Fibroblast of skin of right quadriceps (primary cell): ENCODE measurements at places on chromosomes 11 and 22.
A peak's percentile ranks its signal among the peaks of the same experiment; 100 is the strongest.

- no peak for DNase-seq
Observed at GRCh38 chr11:85423316-85423715, 203.8 kb downstream of the DLG2 start.

DNA sequence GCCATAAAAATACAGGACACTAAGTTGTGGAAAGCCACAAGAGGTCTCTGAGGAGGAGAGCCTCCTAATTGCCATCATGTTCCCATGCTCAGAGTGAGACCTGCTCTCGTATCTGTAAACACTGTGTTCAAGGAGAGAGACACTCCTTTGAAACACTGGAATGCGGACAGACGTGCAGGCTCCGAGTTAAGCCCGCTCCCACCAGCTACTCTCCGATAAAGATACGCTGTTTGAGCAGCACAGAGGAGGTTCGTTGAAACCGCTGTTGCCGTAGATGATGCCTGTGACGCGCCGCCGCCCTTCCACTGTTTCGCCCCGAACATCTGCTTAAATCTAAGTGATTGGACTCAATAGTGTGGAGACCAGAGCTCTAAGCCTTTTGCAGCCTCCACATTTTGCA, 25.1 kb downstream of the NUP50 start:
- DNase-seq = no peak

GRCh38 chr11:66593650-66594049, 665 bp downstream of the CCS start:
- no peak for DNase-seq

DNA sequence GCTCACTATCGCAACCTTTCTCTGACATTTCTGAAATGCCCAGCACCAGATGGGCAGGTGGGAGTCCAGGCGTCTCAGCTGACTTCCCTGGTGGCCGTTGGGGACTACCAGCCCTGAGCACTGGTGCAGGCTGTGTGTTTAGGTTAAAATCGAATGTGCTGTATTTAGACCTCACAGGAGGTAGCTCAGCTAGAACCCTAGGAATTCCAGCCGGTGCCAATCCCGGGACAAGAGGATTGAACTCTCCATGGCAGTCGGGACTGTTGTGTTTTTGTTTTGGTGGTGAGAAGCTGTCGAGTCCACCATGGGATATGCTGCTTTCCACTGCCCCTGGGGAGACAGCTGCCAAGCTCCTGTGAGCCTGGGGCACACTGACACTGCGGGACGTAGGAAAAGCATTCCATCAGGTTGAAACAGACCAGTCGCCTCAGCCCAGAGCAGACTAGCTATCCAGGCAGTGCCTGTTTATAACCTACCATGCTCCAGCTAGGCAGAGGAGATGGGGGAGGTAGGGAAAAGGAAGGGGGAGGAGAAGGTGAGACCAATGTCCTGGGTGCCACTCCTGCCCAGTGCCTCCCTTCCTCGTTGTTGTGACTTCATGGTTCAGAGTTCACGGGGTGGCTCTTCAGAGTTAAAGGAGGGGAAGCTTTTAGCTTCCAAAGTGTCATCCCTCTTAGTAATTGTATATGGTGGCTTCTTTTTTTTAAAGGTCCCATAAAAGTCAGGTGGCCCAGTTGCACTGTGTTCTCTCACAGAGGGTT, 53.0 kb downstream of the MICAL2 start:
- DNase-seq = peak; percentile 78

GRCh38 chr11:113725407-113725806, 19.3 kb upstream of the TMPRSS5 start:
- DNase-seq = no peak

DNA sequence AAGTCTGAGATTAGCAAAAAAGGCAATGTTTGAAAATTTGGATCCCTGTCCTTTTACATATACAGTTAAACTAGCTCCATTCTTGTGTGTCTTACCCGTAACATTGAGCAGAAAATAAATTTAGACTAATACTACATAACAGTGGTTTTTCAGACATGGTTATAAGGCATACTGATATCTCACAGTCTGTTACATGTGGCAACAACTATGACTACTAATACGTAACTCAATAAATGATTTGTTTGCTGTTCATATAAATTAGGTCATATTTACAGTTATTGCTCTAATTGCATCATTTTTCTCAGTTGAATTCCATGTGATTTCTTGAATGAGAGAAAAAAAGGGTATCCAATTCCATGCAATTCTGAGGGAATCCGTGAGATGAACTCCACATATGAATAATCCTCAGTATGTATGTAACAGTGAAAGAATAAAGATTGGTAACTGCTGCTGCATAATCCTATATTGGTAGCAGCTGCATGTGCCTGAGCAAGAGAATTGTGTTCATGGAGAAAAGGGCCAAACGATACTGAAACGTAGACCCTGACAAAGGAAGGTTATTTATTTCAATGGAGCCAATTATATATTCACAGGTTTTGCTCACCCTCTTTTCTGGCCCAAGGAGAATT, 390.9 kb upstream of the ARHGAP42 start:
- no peak for DNase-seq

GRCh38 chr11:69009441-69010211, 3.4 kb downstream of the MRGPRF start:
- no peak for DNase-seq

DNA sequence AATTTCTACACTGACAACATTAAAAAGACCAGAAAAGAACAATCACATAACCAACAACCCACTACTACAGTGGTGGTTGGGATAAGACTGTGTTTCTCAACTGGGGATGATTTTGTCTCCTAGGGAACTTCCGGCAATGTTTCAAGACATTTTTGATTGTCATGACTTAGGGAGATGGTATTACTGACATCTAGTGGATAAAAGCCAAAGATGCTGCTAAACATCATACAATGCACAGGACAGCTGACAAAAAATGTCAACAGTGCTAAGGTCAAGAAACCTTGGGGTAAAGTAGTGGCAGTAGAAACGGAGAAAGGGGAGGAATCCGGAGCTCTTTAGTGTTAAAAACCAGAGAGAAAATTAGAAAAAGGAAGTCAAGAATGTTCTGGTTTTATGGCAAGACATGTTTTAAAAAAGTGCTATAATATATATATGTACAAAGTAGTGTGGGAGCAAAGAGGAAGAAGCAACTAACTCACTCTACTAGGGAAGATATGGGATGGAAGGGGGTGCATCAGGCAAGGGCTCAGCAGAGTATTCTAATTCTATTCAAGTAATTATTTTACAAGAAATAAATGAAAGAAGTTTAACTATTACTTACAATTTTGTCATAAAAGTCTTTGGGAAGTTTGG, 37.2 kb downstream of the CKAP5 start:
- peak; percentile 40 for DNase-seq

DNA sequence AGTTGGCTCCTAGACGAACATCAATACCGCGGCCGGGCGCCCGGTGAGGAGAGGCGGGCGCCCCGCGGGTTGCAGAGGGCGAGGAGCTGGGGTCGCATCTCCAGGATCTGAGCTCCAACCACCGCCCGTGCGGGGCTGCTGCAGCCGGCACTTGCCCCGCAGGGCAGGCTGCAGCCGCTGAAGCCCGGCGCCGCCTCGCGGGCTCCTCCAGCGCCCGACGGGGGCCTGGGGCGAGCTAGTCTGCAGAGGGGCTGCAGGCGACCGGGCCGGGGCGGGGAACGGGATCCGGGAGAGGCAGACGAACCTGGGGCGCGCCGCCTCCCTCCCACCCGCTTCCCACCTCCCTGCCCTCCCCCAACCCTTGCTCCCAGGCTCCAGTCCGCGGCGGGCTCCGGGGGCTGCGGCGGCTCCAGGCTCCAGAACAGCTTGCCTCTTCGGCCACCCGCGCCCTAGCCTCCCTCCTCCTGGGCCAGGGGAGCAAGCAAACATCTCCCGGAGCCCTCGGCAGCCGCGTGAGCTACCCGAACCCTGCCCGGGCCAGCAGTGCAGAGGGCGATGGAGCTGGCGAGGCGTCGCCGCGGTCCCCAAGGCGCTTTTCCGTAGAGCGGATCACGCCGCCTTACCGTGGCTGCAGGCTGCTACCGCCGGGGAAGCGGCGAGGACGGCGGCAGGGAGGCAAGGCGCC, 802 bp downstream of the TENM4 start:
- DNase-seq = peak; percentile 38

DNA sequence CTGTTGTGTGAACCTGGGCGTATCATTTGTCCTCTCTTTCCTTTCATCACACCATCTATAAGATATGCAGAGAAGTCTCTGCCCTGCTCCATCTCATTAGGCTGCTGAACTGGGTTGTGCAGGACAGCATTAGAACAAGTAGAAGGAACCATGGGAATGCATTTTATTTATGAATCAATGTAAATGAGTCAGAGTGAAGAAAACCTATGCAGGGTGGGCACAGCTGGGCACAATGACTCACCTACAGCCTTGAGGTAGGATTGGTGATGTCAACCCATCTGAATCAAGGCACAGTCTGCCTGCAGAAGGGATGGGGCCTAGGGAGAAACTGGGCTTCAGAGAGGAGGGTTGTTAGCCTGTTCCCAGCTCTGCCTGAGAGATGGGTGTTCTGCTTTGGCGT, 123.4 kb downstream of the CSNK2A3 start:
- no peak for DNase-seq

DNA sequence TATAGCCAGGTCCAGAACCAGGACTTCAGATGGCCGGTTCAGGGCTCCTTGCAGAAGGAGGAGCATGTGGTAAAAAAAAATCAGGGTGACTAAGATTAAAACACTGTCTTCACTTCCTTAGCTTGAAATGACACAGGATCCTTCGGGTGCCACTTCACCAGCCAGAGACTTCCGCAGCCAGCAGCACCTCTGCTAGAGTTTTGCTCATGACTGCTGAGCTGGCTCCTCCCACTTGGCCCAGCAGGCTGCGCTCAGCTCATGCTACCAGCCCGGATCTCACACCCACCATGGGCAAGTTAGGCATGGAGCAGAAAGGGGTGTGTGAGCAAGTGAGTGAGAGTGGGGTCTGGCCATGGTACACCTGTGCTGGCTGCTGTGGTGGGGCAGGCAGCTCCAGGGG, 6.6 kb upstream of the MS4A18 start:
- no peak for DNase-seq

DNA sequence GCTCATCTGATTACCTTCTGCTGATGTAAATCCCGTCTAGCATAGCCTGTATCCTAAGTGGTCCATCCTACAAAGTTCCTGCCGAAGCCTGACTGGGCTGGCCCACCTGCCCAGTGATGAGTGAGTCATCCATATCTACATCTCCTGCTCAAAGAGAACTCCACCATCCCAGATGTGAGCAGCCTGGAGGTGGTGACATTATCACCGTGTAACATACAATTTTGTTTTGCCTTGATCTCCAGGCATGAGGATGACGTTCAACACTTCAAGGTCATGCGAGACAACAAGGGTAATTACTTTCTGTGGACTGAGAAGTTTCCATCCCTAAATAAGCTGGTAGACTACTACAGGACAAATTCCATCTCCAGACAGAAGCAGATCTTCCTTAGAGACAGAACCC, 5.6 kb downstream of the TMA7B start:
- DNase-seq = no peak

DNA sequence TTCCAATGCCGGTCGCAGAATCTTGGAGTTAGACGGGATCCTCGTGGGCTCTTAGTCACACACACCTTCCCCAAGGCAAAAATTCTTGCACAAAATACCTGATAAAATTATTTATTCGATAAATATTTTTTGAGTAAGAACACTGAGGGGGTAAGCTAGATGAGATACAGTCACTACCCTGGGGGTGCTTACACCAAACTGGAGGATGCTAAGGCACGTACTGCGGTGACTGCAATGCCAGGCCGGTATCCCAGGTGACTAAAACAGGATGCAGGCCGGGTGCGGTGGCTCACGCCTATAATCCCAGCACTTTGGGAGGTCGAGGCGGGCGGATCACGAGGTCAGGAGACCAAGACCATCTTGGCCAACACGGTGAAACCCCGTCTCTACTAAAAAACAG, 1.7 kb upstream of the MRTFA start:
- DNase-seq = no peak

DNA sequence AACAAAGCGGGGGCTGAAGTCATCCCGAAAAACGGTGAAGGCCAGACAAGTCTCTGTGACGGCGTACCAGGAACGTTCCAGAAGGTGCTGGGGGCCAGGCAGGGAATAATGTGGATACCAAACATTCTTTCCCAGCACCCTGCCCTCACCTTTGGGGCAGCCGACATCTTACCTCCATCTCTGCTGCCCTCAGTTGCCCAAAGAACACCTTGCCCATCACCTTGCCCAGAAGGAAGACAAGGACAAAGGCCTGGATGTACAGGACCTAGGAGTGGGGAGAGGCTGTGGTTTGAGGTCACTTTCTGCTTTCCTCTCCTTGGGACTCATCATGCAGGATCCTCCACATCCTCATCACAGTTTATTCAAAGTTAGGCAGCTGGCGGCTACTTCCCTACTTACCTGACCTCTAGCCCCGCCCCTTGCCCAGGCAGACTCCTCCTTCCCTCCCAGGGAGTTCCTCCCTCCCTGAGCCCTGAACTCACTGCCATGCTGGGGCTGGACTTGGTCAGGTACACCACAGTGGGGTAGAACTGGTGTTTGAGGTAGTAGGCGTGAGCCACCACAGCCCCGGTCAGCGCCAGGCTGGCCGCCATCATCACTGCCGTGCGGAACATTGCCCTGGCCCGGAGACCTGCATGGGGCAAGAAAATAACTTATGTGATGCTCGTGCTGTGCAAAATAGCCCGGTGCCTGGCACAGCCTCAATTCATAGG, 1.2 kb downstream of the SYVN1 start:
- no peak for DNase-seq

DNA sequence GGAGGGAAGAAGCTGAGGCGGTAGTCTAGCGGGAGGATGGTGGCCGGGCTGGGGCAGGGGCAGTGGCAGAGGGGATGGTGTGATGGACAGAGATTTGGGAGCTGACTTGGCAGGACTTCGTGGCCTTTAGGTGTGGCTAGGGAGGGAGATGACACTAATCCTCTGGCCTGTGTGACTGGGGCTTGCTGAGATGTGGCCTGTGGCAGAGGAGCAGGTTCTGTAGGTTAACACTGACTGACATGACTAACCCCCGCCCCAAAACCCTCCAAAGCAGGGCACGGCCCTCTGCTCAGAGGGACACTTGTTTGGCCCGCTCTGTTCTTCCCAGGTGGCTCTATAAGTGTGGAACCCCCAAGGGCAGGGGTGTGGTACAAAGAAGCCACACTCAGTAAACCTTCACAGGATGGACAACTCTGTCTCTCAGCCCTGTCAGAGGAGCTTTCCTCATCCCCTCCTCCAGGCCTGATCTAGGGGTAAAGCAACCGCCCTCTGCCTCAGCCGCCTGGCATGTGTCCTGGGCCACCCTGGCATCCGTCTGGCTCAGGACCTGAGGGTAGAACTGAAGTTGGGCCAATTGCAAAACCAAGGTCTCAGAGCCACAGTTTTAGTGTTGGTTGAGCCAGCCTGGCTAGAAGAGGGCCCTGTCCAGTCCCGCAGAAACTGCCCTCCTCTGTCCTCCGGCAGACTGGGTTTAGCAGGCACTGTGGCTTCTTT, 15.6 kb downstream of the TOM1 start:
- DNase-seq = no peak

GRCh38 chr22:21760640-21761039, 25.0 kb upstream of the YPEL1 start:
- peak; percentile 85 for DNase-seq

GRCh38 chr11:45179686-45180178, 33.3 kb downstream of the PRDM11 start:
- DNase-seq = no peak

DNA sequence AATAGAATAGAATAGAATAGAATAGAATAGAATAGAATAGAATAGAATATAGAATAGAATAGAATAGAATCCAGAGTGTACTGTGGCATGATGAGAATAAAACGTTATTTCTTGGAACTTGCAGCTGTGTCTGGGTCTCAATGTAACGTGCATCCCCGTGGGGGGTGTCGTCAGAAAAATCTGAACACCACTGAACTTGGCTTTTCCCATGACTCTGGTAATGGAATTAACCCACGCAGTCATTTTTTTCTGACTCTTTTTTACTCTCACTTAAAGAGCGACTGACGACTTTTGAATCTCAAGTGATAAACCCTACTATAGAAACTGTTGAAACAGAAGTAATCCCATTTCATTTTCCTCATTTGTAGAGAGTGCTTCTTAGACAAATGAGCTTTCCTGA, 92.4 kb upstream of the BID start:
- DNase-seq = no peak
